Mesothelial cell of epicardium (in vitro differentiated cells): ENCODE measurements at places on chromosomes 5 and 9.

- peaks cover 1% of the 10 kb centered on the region for H3K27me3 ChIP-seq
- H3K4me3 ChIP-seq = no peak overlapping the region
- H3K4me1 ChIP-seq = peaks cover 4% of the 10 kb centered on the region
- H3K36me3 ChIP-seq = no peaks in the 10 kb centered on the region
Observed at GRCh38 chr9:1207686-1208085, 157.5 kb downstream of the DMRT2 start.

DNA sequence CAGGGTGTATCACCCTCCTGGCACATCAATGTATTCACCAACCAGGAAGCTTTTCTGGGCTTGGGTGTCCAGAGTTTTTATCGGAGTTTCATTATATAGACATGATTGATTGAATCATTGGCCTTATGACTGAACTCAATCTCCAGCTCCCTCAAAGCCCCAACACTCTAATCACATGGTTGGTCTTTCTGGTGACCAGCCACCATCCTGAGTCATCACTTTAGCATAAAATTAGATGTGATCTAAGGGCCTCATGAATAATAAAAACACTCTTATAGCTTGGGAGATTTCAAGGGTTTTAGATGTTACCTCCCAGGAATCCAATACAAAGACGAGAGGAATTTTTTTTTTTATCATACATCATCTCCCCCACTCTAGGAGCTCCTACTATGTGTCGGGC is 7.7 kb upstream of the PBX3 start:
- peaks cover 12% of the 10 kb centered on the region for H3K27me3 ChIP-seq
- no peak overlapping the region for H3K4me3 ChIP-seq
- no peaks in the 10 kb centered on the region for H3K4me1 ChIP-seq
- no peaks in the 10 kb centered on the region for H3K36me3 ChIP-seq
- DNase-seq = no peak

- H3K4me1 ChIP-seq = no peaks in the 10 kb centered on the region
- H3K27ac ChIP-seq = no peak overlapping the region
- H3K36me3 ChIP-seq = no peaks in the 10 kb centered on the region
- DNase-seq = no peak
- peaks cover 9% of the 10 kb centered on the region for H3K27me3 ChIP-seq
- no peak overlapping the region for H3K4me3 ChIP-seq
Observed at GRCh38 chr9:116066221-116066620, 87.4 kb upstream of the PAPPA start.

GRCh38 chr5:26942481-26942880 is 95.9 kb downstream of the CDH9 start:
- H3K27ac ChIP-seq = no peak overlapping the region
- no peak overlapping the region for H3K4me3 ChIP-seq
- no peaks in the 10 kb centered on the region for H3K36me3 ChIP-seq
- no peak for DNase-seq
